ENCODE measurements at places on chromosomes 13 and 19.

DNA sequence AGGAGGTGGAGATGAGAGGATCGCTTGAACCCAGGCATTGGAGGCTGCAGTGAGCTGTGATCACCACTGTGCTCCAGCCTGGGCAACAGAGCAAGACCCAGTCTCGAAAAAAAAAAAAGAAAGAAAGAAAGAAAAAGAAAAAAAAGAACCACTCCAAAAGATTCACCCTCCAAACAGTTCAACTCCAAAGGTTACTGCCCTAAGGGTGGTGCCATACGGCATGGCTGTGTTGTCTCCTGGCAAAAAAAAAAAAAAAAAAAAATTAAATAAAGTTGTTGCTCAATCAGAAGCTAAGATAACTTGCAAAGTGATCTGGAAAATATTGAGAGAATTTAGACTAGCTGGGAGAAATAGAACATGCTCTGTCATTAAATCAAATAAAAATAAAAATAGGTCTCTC lies 79.5 kb downstream of the KCTD15 start:
- DNase-seq = no peak

DNA sequence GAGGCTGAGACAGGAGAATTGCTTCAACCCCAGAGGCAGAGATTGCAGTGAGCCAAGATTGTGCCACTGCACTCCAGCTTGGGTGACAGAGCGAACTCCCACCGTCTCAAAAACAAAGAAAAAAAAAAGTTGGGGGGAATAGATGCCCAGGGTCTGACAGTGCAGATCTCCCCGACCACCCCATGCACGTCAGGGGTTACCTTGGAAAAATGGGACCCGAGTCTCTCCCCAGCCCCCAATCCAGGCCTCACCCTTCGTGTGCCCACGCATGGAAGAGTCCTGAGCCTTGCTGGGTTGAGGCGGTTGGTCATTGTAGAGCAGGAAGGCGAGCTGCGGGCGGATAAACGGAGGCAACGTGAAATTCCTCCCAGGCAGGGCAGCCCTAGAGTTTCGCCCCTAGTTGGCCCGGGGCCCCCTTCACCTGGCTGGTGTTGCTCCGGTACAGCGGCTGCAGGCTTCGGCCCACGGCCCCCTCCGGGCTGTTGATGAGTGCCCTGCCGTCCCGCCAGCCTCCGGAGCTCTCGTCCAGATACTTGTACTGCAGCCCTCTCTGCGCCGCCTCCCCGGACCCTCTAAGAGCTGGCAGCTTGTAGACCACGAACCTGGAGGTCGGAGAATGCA lies 588 bp downstream of the DNASE2 start:
- DNase-seq = no peak

GRCh38 chr19:14561847-14562351 lies 10.0 kb downstream of the NDUFB7 start:
- no peak for DNase-seq

DNA sequence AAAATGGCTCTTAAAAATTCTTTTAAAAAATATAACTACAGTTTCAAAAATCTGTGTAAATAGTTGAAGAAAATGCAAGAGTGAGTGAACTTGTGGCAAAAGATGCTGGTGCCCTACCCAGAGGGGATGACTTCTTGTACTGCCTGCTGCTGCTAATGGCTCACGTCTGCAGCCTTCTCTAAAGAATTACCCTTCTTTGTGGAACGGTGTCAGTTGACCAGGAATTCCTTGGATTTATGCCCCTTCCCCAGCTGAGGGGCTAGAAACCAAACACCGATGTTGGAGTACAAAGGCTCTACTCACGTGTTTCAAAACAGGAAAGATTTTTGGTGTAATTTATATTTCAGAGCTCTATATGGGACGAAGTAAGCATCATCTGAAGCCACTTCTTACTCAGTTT lies 1582.8 kb downstream of the OLFM4 start:
- DNase-seq = no peak

DNA sequence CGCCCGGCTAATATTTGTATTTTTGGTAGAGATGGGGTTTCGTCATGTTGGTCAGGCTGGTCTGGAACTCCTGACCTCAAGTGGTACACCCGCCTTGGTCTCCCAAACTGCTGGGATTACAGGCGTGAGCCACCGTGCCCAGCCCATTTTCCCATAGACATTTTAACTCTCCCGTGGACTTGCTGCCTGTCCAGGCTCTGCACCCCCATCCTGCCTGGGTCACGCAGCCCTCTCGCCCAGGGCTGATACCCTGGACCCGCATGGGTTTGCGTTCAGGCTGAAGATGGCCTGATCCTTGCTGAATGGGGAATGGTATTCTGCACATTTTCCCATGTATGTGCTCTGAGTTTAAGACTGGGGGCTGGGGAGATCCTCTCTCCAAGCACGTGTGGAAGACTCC lies 46.0 kb upstream of the RANBP3 start:
- no peak for DNase-seq

- DNase-seq = peak; percentile 39
These were observed 9.1 kb downstream of the AP2S1 start for GRCh38 chr19:46841458-46842083.

DNA sequence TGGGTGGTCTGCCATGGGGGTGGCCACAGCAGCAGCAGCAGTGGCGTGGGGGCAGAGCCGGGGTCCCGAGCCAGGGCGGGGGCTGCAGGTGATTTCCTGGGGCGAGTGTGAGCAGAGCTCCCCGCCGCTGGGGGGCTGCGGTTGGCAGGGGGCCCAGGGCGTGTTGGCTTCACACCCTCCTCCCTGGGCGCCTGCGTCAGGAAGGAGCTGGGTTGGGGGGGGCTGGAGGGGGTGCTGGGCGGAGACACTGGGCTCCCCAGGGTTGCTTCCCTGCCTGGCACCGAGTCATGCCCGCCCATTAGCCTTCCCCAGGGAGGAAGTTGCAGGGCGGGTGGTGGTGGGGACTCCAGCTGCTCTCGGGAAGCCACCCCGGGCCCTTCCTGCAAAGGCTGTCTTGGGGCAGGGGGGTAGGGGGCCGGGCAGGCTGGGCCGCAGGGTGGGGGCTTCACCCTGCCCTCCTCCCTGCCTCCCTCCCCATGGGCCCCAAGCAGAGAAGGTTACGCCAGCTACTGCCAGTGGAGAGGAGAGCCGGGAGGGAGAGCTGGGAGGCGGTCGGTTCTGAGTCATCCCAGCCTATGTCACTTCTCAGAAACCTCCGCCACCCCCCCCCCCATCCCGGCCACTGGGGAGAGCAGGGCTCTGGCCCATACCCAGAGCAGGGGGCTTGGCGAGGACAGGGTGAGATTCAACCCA lies 4.6 kb downstream of the MIDN start:
- DNase-seq = peak; percentile 92

DNA sequence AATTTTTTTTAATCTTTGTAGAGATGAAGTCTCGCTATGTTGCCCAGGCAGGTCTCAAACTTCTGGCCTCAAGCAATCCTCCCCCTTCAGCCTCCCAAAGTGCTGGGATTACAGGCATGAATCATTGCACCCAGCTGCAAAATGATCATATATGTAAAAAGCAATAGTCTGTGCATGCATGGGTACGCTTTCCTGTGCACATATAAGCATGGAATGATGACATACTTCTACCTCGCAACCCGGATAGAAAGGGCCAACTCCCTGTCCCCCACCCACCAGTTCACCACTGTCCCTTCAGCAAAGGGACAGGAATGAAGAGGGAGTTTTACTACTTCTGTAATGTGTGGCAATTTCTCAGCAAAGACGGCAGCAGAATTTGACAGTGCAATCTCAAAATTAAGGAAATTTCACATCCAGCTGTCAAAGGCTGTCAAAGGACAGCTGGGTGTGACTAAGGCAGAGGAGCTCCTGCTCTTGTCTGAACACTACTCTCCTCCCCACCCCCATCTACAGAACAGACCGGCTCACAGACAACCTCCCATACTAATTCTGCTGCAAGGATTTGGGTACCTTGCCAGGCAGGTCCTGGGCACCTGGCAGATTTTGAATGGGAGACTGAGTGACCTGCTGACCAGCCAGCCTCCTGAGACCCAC lies 95.6 kb downstream of the TSHZ3 start:
- DNase-seq = no peak

GRCh38 chr19:28148554-28148953 lies 1064.4 kb downstream of the UQCRFS1 start:
- no peak for DNase-seq

GRCh38 chr13:112362021-112362420 lies 14.1 kb upstream of the SPACA7 start:
- DNase-seq = no peak

GRCh38 chr13:19927117-19927748 lies 31.3 kb upstream of the ZMYM2 start:
- DNase-seq = peak; percentile 10

GRCh38 chr13:108375772-108376171 lies 106.3 kb downstream of the TNFSF13B start:
- DNase-seq = no peak

- no peak for DNase-seq
These were observed at the start of gene MUC16 for GRCh38 chr19:9009935-9010651. Gene MUC16, minus strand, starts transcription at chr19:9010409.

All from fibroblast of skin of left quadriceps (primary cell).